Pancreas (tissue), 10 donors: ENCODE measurements at places on chromosomes 5 and 9. TPM values are rescaled to one million over a fixed set of nuclear protein-coding genes. Genes with fewer than 3 reads are reported as not detected.

Gene ASS1
- 71.4 TPM for polyA plus RNA-seq

Gene CSF2
- not detected for polyA plus RNA-seq

Gene SLC4A9
- polyA plus RNA-seq: 1.0 TPM

Gene MOB3B
- 1.4 TPM for polyA plus RNA-seq

Gene CENPH
- 1.4 TPM for polyA plus RNA-seq

Gene FIBCD1
- not detected for polyA plus RNA-seq

Gene LCN12
- 9.0 TPM for polyA plus RNA-seq

- no peak for DNase-seq
- H3K36me3 ChIP-seq: no peaks in the 10 kb centered on the region
- H3K27me3 ChIP-seq: no peaks in the 10 kb centered on the region
- H3K4me1 ChIP-seq: no peaks in the 10 kb centered on the region
Observed at GRCh38 chr5:108543486-108543885, 161.6 kb upstream of the FBXL17 start.

GRCh38 chr9:5892456-5893133 is 1.9 kb downstream of the MLANA start:
- H3K4me1 ChIP-seq: no peaks in the 10 kb centered on the region
- no peaks in the 10 kb centered on the region for H3K27me3 ChIP-seq
- H3K4me3 ChIP-seq: no peak overlapping the region
- no peaks in the 10 kb centered on the region for H3K36me3 ChIP-seq
- no peak for DNase-seq
- no peak overlapping the region for H3K27ac ChIP-seq

- H3K4me1 ChIP-seq: no peaks in the 10 kb centered on the region
- H3K36me3 ChIP-seq: no peaks in the 10 kb centered on the region
- H3K27ac ChIP-seq: no peak overlapping the region
Observed at GRCh38 chr9:6640268-6641051, 5.1 kb downstream of the GLDC start.

- H3K27me3 ChIP-seq: no peaks in the 10 kb centered on the region
- H3K4me1 ChIP-seq: peaks cover 12% of the 10 kb centered on the region
- DNase-seq: no peak
- no peaks in the 10 kb centered on the region for H3K36me3 ChIP-seq
- no peak overlapping the region for H3K27ac ChIP-seq
- H3K4me3 ChIP-seq: no peak overlapping the region
Observed at GRCh38 chr5:151671950-151672349, 14.8 kb downstream of the SPARC start.

DNA sequence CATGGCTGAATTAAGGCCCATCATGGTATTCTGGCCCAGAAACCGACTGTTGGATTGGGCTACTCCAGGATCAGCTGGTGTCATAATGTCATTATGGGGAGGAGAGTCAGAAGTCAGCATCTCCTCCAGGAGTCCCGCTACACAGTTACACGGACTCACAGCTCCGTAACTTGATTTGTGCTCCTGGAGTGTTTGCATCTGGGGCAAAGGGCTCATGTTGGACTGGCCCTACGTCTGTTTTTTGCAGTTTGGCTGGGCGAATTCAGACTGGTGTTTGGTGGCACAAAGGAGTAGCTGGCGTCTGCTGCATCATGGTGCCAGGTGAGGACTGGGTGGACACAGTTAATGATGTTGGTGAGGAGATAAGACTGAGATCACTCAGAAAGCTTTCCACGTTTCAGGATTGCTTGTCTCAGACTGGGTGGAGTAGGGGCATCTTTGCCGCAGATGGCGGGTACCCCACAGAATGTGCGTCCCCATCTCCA is 31.3 kb downstream of the OR2V1 start:
- no peak for DNase-seq
- H3K4me3 ChIP-seq: no peak overlapping the region
- H3K4me1 ChIP-seq: no peaks in the 10 kb centered on the region
- H3K27ac ChIP-seq: no peak overlapping the region

GRCh38 chr5:32542216-32543059 is 42.9 kb upstream of the SUB1 start:
- H3K36me3 ChIP-seq: no peaks in the 10 kb centered on the region
- no peak for DNase-seq
- H3K4me1 ChIP-seq: no peaks in the 10 kb centered on the region
- no peaks in the 10 kb centered on the region for H3K27me3 ChIP-seq

GRCh38 chr5:143036146-143036927 is 266.2 kb downstream of the ARHGAP26 start:
- no peak for DNase-seq
- H3K36me3 ChIP-seq: no peaks in the 10 kb centered on the region
- H3K27ac ChIP-seq: no peak overlapping the region
- peaks cover 7% of the 10 kb centered on the region for H3K4me1 ChIP-seq

DNA sequence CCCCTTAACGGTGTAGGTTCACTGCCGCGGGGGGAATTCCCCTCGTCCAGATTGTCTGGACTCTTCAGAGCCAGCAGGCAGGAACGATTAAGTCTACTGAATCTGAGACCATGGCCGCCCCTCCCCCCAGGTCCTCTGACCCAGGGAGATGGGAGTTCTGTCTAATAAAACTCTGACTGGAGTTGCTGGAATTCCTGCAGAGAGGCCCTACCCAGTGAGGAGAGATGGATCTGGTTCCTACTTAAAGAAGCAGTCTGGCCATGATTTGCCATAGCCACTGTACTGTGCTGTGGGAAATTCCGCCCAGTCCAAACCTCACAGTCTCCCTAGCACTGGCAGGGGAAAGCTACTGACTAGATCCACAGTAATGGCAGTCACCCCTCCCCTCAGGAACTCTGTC is 237.7 kb upstream of the RASA1 start:
- no peaks in the 10 kb centered on the region for H3K36me3 ChIP-seq
- no peak overlapping the region for H3K27ac ChIP-seq
- DNase-seq: no peak

- no peak overlapping the region for H3K4me3 ChIP-seq
- no peaks in the 10 kb centered on the region for H3K4me1 ChIP-seq
- H3K27me3 ChIP-seq: no peaks in the 10 kb centered on the region
- no peak overlapping the region for H3K27ac ChIP-seq
- no peaks in the 10 kb centered on the region for H3K36me3 ChIP-seq
- DNase-seq: no peak
Observed at GRCh38 chr9:105541838-105542237, 16.1 kb upstream of the FKTN start.

DNA sequence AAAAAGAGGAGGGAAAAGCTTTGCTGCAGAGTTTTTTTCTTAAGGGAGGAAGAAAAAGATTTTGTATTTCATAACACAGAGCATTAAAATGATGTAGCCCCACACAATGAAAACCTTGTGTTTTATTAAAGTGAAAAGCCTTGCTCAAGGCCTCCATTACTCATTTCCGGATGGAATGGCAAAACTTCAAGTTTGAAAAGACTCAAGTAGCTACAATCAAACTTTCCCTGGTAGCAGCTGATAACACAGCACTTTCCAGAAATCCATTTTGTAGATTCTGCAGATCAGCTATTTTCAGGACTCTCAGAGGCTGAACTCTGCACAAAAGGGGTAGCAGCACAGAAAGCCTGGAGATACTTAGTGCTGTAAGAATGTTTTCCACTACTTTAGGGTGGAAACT is 374.8 kb downstream of the NFIB start:
- no peaks in the 10 kb centered on the region for H3K36me3 ChIP-seq
- no peak overlapping the region for H3K4me3 ChIP-seq
- H3K27me3 ChIP-seq: no peaks in the 10 kb centered on the region
- no peak for DNase-seq
- H3K27ac ChIP-seq: no peak overlapping the region

GRCh38 chr9:136721339-136722092 is 9.1 kb downstream of the DIPK1B start:
- peaks cover 7% of the 10 kb centered on the region for H3K4me1 ChIP-seq
- H3K4me3 ChIP-seq: no peak overlapping the region

GRCh38 chr5:78972654-78973428 is 12.3 kb downstream of the ARSB start:
- no peak for DNase-seq
- H3K27me3 ChIP-seq: no peaks in the 10 kb centered on the region
- H3K36me3 ChIP-seq: no peaks in the 10 kb centered on the region

DNA sequence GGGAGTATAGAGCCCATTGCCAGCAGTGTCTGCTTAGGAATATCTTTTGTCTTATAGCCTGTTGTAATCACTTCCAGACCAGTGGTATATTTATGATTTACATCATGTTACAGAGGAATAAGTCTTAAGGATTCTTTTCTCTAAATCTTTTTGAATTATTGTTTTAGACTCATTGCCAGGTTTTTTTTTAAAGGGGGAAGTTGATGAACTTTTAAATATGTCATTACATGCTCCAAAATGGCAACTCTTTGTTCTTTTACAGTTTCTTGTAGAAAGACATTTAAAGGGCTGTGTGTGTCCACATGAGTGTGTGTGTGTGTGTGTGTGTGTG is 59.4 kb upstream of the NFIB start:
- no peak overlapping the region for H3K4me3 ChIP-seq
- no peak for DNase-seq
- H3K27ac ChIP-seq: no peak overlapping the region
- H3K4me1 ChIP-seq: no peaks in the 10 kb centered on the region

- H3K36me3 ChIP-seq: no peaks in the 10 kb centered on the region
- H3K4me1 ChIP-seq: no peaks in the 10 kb centered on the region
- no peak overlapping the region for H3K4me3 ChIP-seq
- no peak for DNase-seq
Observed at GRCh38 chr5:170614720-170615119, 110.9 kb downstream of the KCNIP1 start.
